ENCODE measurements at places on chromosomes 6 and 20.

DNA sequence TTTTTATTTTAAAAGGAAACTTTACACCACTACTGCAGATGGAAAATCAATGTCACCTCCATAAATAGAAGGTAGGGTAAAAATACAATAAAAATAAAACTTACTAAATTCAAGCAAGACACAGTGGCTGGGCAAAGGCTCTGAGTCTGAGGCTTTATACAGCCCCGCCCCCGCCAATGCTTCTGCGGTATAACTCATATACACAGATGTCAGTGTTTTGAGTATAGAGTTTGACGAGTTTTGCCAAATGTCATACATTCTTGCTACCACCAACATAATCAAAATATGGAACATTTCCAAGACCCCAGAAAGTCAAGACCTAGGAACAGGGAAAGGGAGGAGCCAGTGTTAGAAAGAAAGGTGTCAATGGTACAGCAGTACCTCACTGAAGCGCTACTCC is 12.8 kb downstream of the NFATC2 start:
- peak; percentile 69 for DNase-seq

DNA sequence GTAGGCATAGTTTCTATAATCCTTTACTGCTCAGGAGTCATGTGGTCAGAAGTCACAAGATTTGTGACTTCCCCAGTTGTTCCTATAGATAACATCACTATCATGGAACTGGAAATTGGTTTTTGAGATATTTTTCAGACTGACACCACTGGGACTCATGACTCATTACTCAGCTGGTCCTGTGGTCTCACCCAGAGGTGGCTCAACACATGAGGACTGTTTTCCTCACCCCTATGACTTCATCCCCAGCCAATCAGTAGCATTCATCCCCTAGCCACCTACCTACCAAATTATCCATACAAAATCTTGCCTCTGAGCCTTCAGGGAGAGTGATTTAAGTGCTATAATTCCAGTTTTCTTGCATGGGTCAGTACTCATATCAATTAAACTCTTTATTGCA is 1217.7 kb downstream of the EPHA7 start:
- DNase-seq = no peak

DNA sequence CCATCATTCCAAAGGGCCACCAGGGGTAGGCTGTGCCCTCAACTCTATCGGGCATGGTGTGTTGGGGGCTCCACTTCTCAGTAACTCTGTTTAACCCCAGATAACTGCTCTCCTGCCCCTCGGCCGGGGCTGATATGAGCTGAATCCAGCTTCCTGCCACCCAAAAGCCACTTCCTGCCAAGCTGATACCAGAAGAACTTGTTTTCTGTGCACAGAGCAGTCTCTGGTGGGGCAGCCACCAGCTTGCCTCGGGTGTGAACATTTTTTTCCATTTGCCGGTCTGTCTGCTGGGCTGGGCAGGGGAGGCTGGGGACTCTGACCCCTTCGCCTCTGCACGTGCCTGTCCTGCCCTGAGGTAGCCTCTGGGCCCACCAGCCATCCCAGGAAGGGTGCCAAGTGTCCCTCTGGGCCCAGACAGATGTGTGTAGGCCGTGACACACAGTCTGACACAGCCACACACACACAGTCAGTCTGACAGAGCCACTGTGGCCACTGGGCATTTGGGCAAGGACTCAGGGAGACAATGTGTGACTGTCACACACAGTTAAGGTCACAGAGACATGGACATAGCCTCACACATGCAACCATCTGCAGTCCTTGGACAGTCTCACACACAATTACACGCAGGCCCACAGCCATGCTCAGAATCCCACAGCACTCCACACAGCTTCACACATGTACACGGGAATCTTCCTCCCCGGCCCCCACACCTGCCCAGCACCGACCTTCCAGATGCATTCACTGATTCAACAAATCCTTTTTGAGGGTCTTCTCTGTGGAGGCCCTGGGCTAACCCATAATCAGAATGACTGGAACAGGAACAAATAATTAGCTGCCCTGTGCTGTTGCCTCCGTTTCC is 45.1 kb downstream of the NOL4L start:
- no peak for DNase-seq

DNA sequence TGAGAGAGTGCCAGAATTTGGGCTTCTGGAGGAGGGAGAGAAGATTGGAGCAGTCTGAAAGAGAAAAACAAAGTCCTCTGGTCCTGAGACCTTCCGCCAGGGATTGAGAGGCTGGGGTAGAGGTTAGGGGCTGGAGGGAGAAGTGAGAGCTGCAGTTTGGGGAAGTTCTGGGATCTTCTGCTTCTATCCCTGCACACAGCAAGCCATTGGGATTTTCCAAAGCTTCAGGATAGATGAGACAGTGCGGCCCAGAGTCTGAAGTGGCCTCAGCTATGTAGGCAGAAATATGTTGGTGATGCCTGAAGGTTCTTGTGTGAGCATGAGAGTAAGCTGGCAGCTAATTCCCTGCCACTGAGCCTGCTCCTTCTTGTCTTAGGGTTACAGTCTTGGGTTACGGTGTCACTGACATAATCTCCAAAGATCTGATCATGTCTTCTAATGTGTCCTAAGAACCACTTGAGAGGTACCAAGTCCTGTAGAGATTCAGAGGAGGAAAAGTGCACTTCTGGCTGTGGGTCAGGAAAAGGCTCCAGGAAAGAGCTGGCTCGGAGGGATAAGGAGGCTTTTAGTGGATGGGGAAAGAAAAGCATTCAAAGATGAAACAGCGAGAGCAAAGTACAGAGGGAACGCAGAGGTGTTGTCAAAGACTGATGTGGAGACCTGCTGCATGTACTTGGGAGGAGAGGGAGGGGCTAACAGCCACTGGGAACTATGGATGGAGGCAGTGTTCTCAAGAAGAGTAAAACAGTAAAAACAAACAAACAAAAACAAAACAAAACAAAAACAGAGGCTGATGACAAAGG is 131.1 kb upstream of the MYLIP start:
- DNase-seq = no peak

GRCh38 chr6:41529049-41529448 is 17.1 kb upstream of the FOXP4 start:
- no peak for DNase-seq

Data from stimulated activated CD4-positive, alpha-beta T cell treated with anti-CD3 and anti-CD28 coated beads, TNF-alpha, amount 100 ng/mL, for 48 hours (primary cell).